ENCODE measurements at places on chromosomes 5 and 9.
A peak's percentile ranks its signal among the peaks of the same experiment; 100 is the strongest.

GRCh38 chr9:123345567-123345955 lies 10.4 kb upstream of the CRB2 start:
- DNase-seq, result no peak

DNA sequence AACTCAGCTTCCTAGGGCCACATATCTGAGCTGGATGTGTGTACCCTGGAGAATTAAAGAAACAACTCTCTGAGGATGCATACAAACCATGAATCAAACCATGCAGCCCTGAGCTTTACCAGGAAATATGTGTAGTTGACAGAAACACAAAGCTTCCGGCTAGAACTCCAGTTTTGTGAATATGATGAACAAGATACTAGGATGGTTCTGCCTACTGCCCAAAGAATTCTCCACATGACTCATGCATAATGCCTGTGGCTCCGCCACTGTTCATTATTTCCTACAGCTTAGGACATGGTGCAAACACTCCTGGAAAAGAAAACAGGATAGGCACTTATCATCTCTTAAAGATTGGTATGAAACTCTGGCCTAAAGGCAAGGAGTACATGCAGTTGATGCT lies 343.4 kb downstream of the DNAH5 start:
- no peak for DNase-seq

- no peak for DNase-seq
Measured at GRCh38 chr9:99299211-99300102, 77.4 kb downstream of the SEC61B start.

DNA sequence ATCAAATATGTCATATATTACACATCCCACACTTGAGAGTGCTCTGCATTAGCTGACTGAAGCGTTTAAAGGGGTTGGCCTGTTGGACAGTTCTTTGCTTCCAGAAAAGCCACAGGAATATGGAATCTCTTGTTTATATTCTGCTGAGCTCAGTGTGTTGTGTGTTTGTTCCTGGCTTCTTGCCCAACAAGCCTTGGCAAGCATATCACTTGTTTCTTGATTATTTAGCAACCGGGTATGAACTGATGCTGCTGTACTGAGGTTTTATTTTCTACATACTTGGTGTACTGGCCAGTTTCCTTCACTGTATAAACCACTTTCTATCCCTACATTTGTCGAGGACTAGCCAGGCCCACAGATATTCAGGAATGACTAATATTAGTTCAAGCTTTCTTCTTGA lies 378.9 kb downstream of the KCTD16 start:
- DNase-seq, result peak; percentile 91

GRCh38 chr9:133527444-133527920 lies 2.7 kb upstream of the MYMK start:
- DNase-seq, result no peak

DNA sequence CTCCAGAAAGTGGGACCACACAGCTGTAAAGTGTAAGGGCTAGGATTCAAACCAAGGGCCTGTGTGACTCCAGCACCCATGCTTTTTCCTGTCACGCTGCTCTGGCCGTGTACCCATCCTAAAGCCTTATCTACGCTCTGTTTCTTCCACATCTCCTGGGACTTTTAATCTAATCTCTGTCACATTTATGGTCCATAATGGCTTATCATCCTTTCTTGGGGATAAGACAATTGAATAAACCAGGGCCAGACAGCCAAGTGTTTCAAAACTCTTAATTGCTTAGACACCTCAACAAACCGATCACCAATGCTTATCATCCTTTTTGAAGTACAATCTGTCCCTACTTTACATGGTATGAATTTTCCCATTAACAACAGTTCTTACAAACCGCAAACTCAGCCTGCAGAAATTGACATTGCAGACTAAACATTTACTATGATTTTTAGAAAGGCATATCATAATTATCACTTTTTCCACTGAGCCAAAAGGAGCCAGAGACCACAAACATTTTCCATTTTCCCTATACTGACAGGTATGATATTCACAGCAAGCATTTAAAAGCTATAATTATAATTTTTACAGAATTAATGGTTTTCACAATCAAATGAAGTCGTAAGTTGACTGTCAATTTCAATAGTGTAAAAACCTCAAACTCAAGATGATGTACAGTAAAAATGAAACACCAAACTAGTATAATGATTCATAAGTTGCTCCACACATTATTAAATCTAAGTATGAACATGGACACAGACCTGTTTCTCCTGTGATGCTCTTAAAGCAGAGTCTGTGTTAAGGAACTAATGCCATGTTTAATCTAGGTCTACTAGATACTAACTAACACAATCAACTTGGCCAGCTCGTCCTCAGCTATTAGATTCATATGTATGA lies 99.5 kb downstream of the FBXW11 start:
- no peak for DNase-seq

DNA sequence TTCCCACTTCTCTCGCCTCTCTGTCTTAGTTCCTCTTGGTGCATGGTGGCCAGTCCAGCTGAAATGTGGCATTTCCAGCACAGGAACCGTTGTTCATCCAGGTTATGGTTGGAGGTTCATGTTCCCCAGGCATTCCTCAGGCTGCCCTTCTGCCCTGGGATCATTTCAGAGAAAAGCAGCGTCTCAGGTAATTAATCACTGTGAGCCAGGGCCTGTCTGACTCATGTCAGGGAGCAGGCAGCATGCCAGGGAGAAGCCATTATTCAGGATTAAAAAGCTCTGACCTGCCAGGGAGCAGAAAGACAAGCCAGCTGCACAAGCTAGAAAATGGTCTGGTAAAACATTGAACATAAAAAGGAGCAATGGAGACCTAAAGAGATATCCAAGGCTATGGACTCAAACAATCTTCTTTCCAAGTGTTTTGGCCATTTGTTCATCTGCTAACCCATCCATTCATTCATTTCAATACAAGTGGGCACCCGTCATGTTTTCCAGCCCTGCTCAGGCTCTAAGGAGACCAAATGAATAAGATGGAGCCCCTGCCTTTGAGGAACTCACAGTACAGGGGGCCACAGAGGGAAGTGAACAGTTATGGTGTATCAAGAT lies 241.4 kb downstream of the DRD1 start:
- peak; percentile 26 for DNase-seq

DNA sequence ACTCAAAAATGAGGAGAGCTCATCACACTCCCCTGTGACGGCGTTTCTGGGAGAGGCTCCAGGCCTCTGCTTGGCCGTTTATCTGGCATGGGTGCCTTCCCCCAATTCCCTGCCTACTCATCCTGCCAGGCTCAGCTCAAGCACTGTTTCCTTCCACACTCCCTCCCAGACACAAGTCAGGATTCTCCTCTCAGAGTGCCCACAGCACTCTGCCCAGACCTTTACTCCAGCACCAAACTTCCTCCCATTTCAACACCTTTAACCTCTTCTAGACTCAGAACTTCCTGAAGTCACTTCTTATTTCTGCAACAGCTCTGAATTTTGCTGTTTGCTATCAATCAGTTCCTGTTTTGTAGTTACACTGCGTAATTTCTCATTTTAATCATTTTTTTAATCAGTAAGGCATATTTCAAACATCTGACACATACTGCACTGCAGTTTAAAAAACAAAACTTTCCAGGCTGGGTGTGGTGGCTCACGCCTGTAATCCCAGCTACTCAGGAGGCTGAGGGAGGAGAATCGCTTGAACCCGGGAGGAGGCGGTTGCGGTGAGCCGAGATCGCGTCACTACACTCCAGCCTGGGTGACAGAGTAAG lies 16.0 kb downstream of the TRMO start:
- DNase-seq, result no peak

- no peak for DNase-seq
Measured at GRCh38 chr5:128154943-128155342, 71.4 kb downstream of the SLC12A2 start.

DNA sequence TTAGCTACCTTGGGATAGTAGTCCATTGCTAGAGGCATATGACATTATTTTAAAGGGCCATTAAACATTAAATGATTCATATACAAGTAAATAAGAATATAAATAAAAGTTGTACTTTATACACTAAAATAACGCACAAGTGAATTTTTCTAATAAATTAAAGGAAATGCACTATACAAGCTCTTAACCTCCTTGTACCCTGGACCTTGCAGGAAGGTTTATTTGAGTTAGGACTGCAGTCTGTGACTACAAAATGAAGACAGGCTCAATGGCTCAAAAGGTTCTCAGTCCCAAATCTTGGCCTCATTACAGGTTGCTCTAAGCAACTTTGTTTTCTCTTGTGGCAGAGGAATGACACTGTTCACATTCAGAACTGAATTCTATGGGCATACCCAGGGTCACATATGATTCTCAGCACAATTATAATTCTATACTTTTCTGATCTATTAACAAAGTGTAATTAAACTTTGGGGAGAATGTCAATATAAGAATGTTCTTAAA lies 34.4 kb downstream of the FEM1C start:
- no peak for DNase-seq

- peak; percentile 100 for DNase-seq
Measured at GRCh38 chr9:13388157-13388556, 108.7 kb upstream of the MPDZ start.

GRCh38 chr9:136858452-136858843 lies 6.3 kb downstream of the MAMDC4 start:
- no peak for DNase-seq

GRCh38 chr5:163574472-163575440 lies 69.3 kb downstream of the MAT2B start:
- peak; percentile 8 for DNase-seq

DNA sequence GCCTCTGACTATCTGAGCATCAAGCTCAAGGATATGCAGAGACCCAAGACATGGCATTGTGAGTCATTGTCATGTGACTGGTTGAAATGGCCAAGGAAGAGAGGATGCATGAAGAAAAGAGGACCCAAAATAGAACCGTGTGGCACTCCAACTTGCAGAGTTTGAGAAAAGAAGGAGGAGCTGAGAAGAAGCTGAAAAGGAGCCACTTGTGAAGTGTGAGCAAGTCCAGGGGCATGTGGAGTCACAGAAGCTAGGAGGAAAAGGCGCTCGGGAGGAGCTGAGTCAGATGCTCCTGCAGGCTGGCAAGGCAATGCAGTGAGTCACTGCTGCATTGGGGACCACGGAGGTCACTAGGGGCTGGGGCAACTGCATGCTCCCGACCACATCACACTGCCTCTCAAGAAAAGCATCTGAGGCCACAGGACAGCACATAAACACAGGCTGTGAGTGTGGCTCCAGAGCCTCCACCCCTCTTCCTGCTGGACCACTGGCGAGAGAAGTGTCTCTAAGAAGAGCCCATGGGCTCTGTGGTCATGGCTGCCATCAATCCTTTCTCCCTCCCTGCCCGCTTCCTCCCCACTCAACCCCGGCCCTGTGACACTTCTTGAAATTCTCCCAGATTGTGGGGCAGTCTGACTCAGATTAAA lies 197.6 kb downstream of the DRD1 start:
- no peak for DNase-seq

- no peak for DNase-seq
Measured at GRCh38 chr5:147375151-147375550, 134.7 kb downstream of the DPYSL3 start.

- DNase-seq, result no peak
Measured at GRCh38 chr5:179747811-179748210, 15.2 kb downstream of the MAML1 start.

- no peak for DNase-seq
Measured at GRCh38 chr5:5044247-5044840, 95.8 kb upstream of the ADAMTS16 start.

- no peak for DNase-seq
Measured at GRCh38 chr9:76399856-76400255, 5.6 kb upstream of the RFK start.

- DNase-seq, result no peak
Measured at GRCh38 chr9:94511134-94511954, 43.5 kb upstream of the PCAT7 start.

DNA sequence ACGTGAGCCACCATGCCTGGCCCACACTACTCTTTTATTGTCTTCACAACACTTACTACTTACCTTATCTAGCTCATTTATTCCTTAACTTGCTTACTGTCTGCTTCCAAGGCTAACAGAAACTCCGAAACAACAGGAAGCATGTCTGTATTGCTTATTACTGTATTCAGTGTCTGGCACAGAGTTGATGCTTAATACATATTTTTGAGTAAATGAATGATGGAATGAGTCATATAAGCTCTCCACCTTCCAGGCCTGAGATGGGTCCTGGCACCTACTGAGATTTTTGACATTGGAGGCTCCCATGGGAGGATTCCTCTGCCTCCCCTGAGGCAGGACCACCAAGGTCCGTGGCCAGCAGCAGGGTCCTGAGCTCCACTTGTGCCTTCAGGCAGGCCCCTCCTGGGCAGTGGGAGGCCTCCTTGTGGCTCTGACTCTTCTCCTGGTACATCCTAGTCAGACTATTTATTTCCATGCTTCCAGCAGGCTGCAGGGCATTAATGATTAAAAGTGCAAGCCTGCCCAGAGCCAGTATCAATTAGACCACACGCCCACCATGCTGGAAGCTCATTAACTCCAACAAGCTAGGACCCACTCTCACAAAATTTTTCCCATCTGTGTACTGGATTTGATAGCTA lies 76.5 kb upstream of the CTNNA1 start:
- DNase-seq, result no peak

DNA sequence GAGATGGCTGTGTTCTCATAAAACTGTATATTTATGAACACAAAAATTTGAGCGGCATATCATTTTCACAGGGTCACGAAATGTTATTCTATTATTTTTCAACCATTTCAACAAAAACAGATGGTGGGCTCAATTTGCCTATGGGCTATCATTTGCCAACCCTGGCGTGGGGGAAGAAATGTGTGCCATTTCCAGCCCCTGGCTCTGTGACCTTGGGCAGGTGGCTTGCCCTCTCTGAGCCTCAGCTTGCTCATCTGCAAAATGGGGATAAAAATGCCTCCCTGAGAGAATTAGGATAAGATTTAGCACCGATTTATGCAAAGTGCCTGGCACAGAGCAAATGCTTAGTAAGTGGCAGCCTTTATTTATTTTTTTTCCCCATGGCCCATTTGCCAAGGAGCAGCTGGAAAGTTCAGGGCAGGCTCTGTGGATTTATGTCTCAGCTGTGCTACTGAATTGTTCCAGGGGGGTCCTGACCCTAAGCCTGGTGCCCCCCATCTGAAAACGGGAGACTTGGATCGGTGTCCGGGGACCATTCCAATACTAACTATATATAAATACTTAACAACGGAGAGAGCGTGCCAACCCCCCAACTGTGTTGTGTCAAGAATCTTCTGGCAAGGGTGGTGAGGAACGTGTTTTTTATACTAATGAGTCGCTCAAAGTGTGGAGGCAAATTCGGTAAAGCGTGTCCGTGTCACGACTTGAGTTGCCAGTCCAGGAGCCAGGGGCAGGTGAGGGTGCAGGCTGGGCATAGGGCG lies 34.5 kb downstream of the HRH2 start:
- DNase-seq, result no peak

DNA sequence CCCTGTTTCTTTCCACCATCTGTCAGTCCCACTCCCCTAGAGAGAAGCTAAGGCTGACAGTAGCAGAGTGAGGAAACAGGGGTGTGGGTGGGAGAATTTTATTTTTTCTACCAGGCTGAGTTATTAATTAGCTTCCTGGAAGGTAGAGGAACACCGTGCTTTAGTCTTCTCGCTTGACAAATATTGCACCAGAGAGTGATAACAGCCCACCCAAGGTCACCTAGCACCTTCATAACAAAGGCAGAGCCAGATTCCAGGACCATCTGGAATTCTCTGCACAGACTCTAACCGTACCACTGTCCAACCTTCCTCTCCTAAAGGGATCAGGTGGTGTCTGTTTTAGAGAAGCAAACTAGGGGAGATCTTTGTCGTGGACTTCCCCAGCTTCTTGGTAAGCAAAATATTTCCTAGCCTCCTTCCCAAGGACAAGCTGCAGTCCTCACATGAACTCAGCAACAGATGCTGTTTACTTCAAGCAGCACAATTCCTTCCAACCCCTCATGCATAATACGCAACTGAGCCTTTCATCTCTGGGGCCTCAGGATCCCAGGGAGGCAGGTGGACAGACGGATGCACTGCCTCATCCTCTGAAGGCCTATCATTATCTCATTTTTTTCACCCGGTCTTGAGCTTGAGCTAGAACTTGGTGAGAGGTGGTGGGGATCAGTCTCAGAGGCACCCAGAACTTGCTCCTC lies 308.7 kb upstream of the BRINP1 start:
- DNase-seq, result peak; percentile 71
